ENCODE measurements at places on chromosomes 1 and 21.

- DNase-seq: no peak
Observed at GRCh38 chr1:226461087-226461486, 53.2 kb upstream of the PARP1 start.

GRCh38 chr1:214102907-214103306 lies 115.1 kb downstream of the PROX1 start:
- no peak for DNase-seq

- DNase-seq: no peak
Observed at GRCh38 chr1:208931936-208932335, 651.6 kb upstream of the CAMK1G start.

- no peak for DNase-seq
Observed at GRCh38 chr1:177032434-177032833, 132.1 kb downstream of the ASTN1 start.

DNA sequence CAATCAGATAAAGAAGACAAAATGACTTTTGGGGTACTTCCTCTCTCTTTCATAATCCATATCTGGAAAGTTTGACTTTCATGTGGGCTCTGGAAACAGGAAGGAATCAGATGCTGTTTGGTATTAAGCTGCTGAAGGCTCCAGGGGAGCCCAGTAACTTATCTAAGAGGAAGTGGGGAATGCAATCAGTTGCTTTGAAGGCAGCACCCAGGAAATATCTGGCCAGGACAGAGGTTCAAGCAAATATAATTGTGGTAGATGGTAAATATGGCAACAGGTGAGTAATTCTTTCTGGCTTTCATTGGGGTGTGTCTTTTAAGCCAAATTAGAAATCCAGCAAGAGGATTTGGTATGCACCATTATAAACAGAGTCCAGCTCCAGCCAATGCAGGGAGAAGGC lies 44.4 kb downstream of the COLGALT2 start:
- no peak for DNase-seq

GRCh38 chr1:30684881-30685795 lies 38.2 kb downstream of the MATN1 start:
- DNase-seq: peak; percentile 93

GRCh38 chr1:21853131-21853427 lies 41.0 kb downstream of the LDLRAD2 start:
- DNase-seq: no peak

DNA sequence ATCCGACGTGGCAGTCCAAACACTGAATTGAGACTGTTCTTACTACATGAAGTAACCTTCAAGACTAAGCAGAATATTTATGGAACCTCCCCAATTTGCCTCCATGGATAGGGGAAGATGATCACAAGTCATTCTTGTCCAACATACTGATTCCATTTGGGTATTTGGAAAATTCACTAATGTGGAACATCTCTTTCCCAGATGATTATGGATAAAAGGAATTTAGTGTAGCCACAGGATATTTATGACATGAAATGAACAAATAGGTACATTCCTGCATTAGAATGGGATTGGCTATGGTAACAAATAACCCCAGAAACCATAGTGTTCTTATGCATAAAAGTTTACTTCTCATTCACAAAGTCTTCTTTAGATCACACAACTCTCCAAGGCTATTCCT lies 40.2 kb upstream of the SGIP1 start:
- DNase-seq: no peak

DNA sequence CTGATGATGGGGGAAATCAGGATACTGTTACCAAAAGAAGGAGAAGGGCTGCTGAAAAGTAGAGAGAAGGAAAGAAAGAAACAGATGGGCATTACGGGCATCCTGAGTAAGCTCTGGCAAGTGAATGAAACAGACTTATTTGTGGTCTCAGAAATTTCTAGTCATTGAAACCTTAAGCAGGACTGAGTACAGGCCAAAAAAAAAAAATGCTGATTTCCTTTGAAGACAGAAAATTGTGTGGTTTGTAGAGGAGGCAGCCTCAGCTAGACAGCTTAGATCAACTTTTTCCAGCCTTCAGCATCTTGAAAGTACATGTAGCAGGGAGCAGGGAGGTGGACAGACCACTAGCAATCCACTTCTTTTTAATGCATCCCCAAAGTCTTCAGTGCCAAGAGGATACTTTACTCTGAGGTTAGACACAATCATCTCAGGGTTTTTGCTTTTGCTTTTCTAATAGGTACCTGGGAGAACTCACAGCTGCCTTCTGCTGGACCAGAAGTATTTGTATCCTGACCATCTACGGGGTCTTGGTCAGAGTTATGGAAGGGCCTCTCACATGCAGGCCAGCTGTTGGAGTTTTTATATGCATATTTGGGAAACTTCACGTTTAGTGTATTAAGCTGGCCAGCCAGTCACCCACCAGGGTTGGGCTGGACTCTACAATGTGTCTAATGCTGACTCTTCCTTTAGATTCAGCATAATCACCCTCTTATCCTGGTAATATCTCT lies 10.6 kb upstream of the CAPZB start:
- DNase-seq: no peak

DNA sequence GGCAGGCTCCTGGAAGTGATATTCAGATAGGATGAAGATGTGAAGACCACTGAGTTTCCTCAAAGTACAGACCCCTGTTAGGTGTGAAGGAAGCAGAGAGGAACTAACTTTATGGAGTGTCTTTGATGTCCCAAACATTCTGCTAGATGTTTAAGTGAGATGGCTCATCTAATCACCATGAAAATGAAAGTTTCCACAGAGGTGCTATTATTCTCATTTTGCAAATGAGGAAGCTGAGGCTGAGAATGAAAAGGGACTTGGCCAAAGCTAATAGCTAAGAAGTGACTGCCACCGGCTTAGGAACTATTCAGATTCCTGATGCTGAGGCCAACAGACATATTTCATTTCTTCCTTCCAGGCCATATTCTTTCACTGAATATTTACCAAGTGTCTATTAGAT lies 45.9 kb upstream of the WLS start:
- DNase-seq: no peak

DNA sequence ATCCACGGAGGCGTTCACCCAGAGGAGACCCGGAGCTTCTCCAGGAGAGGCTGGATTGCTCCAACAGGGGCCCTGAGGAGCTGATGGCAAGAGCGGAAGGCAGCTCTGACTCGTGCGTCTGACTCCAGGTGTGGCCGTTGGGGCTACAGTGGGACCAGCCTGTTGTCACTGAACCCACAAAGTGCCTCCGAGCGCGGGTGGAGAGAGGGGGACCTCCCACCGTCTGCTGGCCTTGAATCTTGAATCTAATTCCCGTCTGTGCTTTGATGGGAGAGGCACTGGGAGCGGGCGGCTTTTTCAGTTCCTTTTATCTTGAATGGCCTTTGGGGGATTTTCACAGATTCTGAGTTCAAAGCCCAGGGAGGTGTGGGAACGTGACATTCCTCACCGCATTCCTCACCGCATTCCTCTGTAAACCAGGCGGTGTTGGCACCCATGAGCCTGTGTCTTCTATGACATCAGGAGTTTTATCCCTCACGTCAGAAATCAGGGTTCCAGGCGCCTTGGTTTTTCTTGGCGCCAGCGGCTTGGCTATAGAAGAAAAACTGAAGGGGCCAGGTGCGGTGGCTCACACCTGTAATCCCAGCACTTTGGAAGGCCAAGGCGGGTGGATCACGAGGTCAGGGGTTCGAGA lies 39.2 kb upstream of the COL18A1 start:
- DNase-seq: no peak

GRCh38 chr1:109880971-109881894 lies 29.4 kb upstream of the CSF1 start:
- no peak for DNase-seq

DNA sequence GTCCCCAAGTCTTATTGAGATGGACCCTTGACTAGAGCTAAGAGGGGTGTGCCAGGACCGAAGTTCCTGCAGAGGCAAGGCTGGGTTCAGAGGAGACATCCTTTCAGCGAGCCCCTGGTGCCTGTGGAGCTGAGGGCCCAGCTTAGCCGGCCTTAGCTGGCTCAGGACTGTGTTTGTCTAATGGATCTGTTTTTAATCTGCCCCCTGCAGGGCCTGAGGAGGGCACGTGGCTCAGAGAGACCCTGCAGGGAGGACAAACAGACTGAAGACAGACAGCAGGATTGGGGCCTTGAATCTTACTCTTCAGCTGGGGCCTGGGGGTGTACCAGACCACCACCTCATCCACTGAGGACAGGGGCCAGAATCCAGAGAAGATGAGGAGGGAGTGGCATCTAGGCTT lies 1.6 kb downstream of the CRABP2 start:
- DNase-seq: no peak

DNA sequence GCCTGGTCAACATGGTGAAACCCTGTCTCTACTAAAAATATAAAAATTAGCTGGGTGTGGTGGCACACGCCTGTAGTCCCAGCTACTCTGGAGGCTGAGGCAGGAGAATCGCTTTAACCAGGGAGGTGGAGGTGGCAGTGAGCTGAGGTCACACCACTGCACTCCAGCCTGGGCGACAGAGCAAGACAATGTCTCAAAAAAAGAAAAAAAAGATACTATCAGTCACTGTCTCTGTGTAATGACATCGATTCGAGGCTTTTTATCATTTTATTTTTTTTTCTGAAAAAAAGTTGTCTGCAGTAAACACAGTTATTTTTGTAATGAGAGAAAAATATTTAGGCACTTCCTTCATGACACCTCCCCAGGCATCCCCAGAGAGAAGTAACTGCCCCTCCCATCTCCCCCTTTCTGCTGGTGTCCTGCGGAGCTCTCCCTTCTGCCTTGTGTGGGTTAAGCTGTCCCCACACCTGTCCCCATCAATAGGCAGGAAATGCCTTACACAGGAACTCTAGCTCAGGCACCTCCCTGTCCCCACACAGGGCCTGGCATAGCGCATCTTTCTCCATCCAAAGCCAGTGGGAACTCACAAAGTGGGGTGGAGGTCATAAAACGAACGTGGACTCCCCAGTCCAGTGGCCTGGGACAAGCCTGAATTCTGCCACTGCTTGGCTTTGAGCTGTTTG lies 132.0 kb downstream of the SYF2 start:
- DNase-seq: no peak

DNA sequence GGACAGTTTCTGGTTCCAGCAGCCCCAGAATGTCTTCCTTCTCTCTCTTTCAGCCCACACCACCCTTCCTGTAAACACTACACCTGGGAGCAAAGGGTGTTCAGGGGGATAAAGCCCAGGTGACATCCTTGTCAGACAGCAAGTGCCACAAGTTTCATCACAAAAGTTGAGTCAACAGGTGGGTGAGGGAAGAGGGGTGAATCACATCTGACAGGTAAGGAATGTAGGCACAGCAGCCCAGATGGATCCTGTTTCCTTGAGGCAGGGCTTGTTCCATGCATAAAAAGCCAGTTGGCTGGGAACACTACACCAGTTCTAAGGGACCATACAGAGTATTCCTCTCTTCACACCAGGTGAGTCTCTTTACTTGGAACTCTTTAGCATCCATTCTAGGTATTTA lies at the start of gene SPRR1B:
SPRR1B (plus strand) TSS at position 309 of the 400 bp plus-strand sequence. CDS start 1,143 bp downstream, outside the sequence.
- DNase-seq: no peak

DNA sequence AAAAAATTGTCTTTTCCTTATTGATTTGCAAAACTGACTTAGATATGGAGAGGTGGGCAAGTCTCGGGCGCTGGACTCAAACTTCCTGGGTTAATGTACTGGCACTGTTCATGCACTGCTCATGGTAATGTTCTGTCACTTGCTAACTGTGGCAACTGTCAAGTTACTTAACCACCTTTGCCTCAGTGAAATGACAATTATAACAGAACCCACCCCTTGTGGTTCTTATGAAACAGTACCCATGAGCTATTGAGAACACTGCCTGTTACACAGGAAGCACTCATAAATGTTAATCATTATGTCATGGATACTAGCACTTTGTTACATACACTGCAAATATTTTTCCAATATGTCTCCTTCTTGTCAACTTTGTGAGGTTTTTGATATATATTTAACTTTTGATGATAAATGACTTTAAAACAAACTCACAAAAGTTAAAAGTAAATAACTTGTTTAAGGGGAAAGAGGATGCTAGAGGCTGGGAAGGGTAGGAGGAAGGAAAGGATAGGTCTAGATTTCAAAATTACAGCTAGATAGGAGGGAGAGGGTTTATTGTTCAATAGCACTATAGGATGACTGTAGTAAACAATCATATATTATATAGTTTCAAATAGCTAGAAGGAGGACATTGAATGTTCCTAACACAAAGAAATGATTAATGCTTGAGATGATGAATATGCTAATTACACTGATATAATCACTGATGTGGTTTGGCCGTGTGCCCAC lies 342.5 kb downstream of the ADGRL2 start:
- no peak for DNase-seq

GRCh38 chr1:195981448-195982139 lies 626.6 kb downstream of the KCNT2 start:
- DNase-seq: no peak

GRCh38 chr1:80036690-80037432 lies 1030.3 kb upstream of the ADGRL4 start:
- no peak for DNase-seq

- no peak for DNase-seq
Observed at GRCh38 chr1:31510853-31511789, 65.2 kb upstream of the TINAGL1 start.

DNA sequence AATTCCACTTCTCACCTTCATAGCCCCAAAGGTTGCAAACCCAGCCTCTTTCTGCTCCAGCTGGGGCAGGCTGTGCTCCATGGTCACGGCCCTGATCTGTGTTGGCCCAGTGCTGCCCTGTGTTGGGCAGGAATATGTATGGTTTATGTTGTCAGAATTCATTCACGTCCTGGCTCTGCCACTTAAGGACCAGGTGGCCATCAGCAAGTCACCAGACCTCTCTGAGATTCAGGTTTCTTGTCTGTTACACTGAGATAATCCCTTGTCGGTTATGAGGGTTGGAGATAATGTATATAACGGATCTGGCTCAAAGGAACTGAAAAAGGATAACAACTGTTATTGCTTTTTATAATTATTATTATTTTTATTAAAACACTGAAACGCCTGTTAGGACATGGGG lies 39.1 kb upstream of the SELENON start:
- DNase-seq: no peak

DNA sequence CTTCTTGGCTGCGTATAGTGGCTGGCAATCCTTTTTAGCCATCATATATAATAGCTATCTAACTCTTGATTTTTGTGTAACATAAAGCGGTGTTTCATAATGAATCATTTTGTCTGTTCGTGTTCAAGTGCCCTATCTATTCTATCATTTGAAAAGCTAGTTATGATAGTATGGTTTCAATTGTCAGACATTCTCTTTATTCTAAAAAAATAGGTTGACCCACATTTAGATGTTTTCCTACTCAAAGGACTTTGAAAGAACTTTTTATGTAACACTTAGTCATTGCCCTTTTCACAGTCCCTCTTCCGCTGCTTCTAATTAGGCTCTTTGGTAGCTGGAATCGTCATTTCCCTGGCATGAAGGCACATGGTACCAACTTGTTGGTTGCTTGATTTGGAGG lies 272.2 kb upstream of the B3GALT2 start:
- DNase-seq: no peak

GRCh38 chr1:231666220-231666936 lies 39.8 kb downstream of the DISC1 start:
- DNase-seq: no peak

- DNase-seq: peak; percentile 18
Observed at GRCh38 chr1:242128951-242129502, 130.1 kb upstream of the MAP1LC3C start.

GRCh38 chr1:227869851-227870305 lies 54.4 kb downstream of the PRSS38 start:
- no peak for DNase-seq

GRCh38 chr1:63537940-63538339 lies 14.6 kb downstream of the EFCAB7 start:
- no peak for DNase-seq
